ENCODE measurements at places on chromosomes 11 and 22.

GRCh38 chr11:68524681-68525080 lies 64.1 kb downstream of the PPP6R3 start:
- no peak for DNase-seq

DNA sequence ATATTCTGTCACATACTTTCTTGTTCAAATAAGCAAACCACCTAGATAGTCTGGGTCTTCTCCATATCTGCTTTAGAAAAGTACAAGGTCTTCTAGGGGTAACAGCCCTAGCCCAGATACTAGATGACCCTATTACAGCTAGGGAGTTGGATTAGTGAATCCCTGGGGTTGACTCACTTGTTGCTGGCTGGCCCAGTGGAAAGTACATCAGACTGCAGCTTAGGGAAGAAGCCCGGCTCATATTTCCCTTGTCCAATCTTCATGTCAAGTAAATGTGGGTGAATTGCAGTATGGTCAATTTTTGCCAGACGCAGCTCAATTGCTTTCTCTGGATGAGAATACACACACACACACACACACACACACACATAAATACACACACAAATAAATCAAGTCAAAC lies 79.1 kb upstream of the SCUBE2 start:
- DNase-seq: peak; percentile 51

DNA sequence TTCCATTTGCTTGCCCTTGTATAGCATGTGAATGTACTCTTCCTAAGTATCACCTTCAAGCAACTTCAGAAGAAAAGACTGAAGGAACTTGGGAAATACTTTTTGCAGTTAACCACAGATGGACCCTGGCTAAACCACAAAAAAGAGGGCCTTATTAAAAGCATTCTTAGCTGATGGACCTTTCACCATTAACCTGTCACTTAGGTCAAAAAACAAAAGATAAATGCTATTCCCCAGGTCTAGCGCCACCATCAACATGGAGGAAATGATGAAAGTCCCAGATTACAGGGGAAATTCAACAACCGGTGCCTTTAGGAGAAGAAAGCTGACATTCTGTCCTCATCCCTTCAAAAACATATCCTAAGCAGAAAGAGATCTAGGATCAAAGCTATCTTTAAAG lies 29.5 kb downstream of the STK33 start:
- no peak for DNase-seq

DNA sequence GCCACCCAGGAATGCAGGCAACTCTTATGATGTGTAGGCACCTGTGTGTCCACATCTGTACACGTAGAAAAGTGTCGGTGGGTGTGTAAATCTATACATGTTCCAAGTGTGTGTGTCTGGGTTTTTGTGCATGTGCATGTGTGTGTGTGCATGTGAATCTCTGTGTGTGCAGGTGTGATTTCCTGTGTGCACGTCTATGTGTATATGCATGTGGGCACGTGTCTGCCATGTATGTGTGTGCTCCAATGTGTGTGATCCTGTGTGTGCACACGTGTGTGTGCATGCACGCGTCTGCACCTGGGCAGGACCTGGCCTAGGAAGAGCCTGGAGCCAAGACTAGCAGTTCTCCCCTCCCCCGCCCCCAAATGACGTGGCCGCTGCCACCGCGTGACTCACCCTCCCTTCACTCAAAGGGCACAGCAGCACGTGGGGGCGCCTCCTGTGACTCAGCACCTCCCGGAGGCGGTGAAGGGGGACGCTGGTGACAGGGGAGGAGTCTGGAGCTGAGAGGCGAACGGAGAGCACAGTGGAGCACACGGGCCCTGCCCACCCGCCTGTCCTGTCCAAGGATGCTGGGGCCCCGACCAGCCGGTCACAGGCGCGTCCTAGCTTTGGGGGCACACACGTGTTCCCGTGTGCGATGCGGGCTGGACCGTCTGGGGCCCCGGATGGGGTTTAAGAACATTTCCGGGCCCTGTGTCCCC lies 10.1 kb downstream of the PIM3 start:
- DNase-seq: peak; percentile 70

DNA sequence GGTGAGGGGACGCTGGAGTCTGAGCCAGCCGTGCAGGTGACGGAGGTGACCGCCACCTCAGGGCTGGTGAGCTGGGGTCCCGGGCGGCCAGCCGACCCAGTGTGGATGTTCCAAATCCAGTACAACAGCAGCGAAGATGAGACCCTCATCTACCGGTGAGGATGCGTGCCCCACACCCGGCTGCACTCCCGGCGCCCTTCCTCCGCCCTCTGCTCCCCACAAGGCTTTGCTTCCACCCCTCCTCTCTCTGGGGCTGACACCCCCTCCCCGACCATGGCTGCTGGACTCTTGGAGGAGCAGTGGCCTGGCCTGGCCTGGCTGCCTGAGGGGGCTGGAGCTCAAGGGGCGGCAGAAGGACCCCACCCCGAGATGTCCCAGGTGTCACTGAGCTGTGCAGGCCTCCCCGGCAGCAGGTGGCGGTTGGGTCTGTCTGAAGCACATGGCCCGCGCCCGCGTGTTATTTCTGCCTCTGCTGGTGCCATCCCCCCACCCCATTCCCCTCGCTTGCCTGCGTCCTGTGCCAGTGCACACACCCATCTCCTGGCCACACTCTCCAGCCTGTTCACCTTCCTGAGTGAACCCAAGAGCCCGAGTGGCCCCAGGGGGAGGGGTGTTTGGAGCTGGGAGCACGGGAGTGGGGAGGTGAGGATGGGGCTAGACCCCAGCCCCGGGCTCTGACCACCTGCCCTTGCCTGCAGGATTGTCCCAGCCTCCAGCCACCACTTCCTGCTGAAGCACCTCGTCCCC lies 2.2 kb downstream of the LRFN4 start:
- no peak for DNase-seq

DNA sequence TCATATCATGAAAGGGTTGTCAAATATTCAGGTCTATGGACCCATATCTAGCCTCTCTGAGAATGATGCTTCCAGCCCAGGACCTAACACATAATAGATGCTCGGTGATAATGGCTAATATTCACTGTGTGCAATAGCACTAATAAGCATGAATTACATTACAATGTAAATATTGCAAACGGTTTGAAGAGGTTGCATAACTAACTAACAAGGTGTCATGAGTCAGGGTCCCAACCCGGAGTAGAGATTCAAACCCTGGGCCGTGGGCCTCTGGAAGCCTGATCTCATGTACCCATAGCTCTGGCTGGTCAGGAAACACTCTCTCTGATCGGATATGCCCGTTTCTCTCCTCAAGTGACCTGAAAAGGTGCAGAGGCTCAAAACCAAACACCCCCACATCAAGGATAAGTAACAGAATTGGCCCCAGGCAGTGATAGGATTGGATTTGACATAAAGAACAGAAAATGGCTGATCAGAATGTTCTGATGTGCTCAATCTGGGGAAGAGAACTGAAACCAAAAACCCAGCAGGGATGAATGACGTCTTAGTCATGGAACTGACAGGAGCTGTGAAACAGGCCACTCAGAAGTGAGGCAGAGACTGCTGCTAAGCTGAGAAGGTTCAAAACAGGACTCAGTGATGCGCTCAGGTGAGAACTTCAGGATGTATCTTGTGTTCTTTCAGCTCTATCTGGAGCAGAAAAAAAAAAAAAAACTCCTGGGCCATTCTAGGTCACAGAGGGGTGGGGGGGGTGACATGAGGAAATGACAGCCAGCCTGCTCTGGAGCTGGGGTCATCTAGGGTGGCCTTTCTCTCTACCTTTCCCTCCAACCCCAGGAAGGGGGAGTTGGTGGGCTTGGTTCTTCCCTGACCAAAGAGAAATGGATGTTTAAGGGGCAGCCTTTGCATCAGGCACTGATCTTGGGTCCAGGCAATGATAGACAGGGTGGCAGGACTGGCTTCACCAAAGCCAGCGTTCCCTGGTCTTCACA lies 6.6 kb upstream of the KCTD17 start:
- no peak for DNase-seq

- no peak for DNase-seq
These were observed 13.5 kb downstream of the DCPS start for GRCh38 chr11:126317432-126317755.

DNA sequence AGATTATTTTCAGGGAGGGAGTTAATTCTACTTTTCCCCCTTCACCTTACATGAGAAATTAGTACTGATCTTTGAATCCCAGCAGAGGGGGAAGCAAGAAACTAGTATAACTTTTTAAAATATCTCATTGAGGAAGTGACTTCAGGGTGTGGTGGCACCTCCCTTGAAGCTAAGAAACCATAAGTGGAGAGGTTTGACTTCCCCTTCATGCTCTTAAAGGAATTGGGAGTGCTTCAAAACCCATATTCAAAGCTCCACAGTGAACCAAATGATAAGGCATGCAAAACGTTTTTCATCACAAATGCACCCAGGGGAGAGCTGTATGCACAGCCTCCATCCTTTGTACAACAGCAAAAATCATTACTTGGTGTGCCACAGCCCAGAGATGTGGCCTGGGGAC lies 540 bp downstream of the MS4A14 start:
- DNase-seq: no peak

GRCh38 chr22:31800065-31800464 lies 46.2 kb downstream of the DEPDC5 start:
- DNase-seq: peak; percentile 23

DNA sequence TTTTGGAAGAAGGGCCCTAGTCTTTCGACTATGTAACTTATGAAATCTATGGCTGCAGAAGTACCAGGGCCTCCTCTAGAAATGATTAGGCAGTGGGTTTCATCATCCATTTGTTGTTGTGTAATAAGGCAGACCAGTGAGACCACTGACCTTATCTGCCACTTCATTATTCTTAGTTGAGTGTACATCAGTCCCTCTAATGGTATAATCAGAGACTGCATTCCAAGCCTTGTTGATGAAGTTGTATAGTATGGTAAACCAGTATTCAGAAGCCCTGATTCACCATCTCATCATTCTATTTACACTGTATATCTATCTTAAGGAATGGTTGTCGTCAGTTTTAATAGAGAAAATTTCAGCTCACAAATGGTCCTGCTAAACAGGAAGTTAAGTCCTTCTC lies 32.2 kb upstream of the GRIA4 start:
- no peak for DNase-seq

GRCh38 chr11:14894657-14895598 lies 2.9 kb upstream of the CYP2R1 start:
- DNase-seq: no peak

- DNase-seq: no peak
These were observed 22.0 kb downstream of the PIH1D2 start for GRCh38 chr11:112051768-112052167.

GRCh38 chr22:17563936-17564391 lies 666 bp downstream of the SLC25A18 start:
- no peak for DNase-seq

DNA sequence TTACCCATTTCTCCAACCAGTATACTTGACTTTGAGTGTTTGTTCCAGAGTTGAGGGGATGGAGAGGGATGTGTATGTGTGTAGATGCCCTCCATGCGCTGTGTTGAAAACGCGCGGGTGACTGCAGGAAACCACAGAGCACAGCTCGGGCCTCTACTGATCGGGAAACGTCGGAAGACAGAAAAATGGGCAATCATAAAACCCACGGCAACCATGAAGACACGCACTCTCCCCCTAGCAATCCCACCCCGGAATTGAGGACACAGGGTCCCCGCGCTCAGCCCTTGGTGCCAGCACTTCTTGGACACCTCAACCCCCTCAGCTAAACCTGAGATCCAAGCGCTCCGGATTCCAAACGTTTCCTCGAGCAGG lies 251 bp upstream of the UQCC3 start:
- no peak for DNase-seq

- DNase-seq: no peak
These were observed 18.4 kb upstream of the IL2RB start for GRCh38 chr22:37167981-37168647.
